PC-9 (cell line): ENCODE measurements at places on chromosomes 5 and 9.
A peak's percentile ranks its signal among the peaks of the same experiment; 100 is the strongest.

- no peaks in the 10 kb centered on the region for H3K27me3 ChIP-seq
- DNase-seq = peak; percentile 68
- no peak overlapping the region for H3K4me3 ChIP-seq
- peak overlapping the region; percentile 21 for H3K27ac ChIP-seq
Observed at GRCh38 chr5:37533851-37534250, 154.7 kb downstream of the WDR70 start.

- no peaks in the 10 kb centered on the region for H3K4me1 ChIP-seq
- H3K27me3 ChIP-seq = no peaks in the 10 kb centered on the region
- H3K4me3 ChIP-seq = no peak overlapping the region
- H3K36me3 ChIP-seq = peaks cover 24% of the 10 kb centered on the region; the same call in 1 of the 2 replicates
- H3K27ac ChIP-seq = no peak overlapping the region
Observed at GRCh38 chr5:160047423-160047822, 38.5 kb downstream of the TTC1 start.

GRCh38 chr5:37316027-37316426 lies 54.9 kb downstream of the NUP155 start:
- H3K4me1 ChIP-seq = no peaks in the 10 kb centered on the region
- H3K36me3 ChIP-seq = peaks cover 51% of the 10 kb centered on the region
- no peak for DNase-seq
- H3K27ac ChIP-seq = no peak overlapping the region
- no peak overlapping the region for H3K4me3 ChIP-seq
- H3K27me3 ChIP-seq = no peaks in the 10 kb centered on the region

DNA sequence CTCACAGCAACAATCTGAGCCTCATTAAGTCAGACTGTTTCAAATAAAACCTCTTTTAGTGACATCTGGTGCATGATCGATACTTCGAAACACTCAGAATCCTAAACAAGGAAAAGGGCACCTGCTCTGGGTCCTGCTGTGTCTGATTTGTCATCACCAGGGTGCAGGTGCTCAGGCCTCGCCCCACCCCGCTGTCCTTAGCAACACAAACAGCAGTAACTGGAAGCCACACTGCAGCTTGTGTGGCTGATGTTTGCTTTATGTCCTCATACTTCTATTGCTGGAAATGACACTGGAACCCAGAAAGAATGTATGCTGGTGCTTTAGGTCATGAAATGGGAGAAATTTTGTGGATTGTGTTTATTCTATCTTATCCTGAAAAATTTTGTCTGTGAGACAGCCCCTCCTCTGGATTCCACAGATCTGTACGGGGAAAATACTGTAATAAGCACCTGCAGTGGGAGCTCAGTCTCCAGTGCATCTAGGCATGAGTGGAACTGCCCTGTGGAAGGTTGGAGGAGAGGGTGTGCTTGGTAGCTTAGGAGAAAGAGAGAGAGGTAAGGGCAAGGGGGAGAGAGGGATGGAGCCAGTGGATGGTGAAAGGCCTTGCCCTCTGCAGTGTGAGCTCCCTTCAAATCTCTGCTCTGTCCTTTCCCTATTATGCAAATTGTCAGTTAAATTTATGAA lies 284.2 kb downstream of the SMARCA2 start:
- H3K36me3 ChIP-seq = no peaks in the 10 kb centered on the region
- no peak overlapping the region for H3K27ac ChIP-seq
- 0 out of 2 replicates have a peak, but pooled peaks cover 4% of the 10 kb centered on the region for H3K4me1 ChIP-seq

DNA sequence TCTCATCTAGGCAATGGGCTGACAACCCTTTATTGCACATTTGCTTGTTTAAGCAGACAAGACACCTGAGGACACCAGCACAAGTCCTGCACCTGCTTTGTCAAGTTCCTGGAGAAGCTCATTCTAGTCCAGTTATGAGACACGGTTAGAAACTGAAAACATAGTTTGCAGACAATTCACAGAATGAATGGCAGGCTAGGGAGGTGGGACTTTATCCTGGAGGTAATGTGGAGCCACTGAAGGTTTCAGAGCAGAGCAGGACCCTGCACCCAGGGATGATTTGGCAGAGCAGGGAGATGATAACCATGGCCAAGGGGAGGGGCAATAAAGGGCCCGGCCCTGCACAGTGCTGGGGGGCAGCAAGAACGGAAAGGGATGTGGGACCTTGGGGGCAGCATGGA lies 50.7 kb upstream of the SLC25A51 start:
- H3K4me3 ChIP-seq = no peak overlapping the region
- no peak for DNase-seq
- H3K27ac ChIP-seq = peak overlapping the region; percentile 76
- H3K27me3 ChIP-seq = no peaks in the 10 kb centered on the region
- H3K4me1 ChIP-seq = peaks cover 29% of the 10 kb centered on the region
- H3K36me3 ChIP-seq = peaks cover 8% of the 10 kb centered on the region; the same call in 1 of the 2 replicates

DNA sequence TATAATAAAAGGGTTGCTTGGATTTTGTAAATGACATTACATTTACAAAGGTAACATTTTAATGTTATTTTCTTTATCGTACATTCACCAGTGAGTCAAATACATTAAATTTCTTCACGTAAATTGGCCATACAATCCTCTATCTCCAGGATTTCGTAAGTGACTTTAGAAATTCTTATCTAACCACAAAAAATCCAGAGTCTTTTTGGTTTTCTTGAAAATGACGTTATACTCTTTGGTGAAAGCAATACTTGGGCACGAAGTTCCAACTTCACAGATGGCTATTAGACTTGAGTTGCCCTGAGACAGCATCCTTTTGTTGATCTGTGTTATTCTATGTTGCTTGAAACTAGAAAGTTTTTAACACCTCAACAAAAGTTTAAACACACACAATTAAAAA lies 87.4 kb upstream of the CDH10 start:
- H3K4me3 ChIP-seq = no peak overlapping the region
- no peaks in the 10 kb centered on the region for H3K4me1 ChIP-seq
- no peak for DNase-seq

DNA sequence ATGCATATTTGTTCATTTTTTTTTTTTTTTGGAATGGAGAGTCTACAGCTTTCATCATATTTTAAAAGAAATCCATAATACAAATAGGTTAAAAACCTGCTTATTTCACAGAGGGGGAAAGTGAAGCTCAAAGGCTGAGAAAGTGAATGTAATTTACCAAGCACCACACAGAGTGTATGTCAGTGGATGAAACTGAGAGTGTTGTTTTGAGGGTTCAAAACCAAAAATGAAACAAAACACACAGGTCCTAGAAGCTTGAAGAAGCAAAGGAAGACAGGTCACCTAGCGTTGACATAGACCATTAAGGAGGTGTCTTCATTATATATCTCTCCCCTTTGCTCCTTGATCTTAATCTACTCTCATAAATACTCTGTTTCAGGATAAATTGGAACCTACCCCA lies 7.5 kb downstream of the NMUR2 start:
- H3K27me3 ChIP-seq = no peaks in the 10 kb centered on the region
- no peak overlapping the region for H3K27ac ChIP-seq
- DNase-seq = no peak
- H3K4me1 ChIP-seq = no peaks in the 10 kb centered on the region
- no peak overlapping the region for H3K4me3 ChIP-seq

DNA sequence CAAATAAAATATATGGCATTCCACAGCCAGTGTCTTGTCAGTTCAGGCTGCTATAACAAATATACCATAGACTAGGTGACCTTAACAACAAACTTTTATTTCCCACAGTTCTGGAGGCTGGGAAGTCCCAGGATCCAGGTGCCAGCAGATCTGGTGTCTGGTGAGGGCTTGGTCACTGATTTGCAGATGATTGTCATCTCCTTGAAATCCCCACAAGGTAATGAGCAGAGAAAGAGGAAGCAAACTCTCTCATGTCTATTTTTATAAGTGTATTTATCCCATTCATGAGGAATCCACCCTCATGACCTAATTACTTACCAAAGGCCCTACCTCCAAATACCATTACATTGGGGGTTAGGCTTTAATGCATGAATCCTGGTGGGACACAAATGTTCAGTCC lies 663.2 kb downstream of the TLR4 start:
- no peaks in the 10 kb centered on the region for H3K36me3 ChIP-seq
- DNase-seq = no peak
- no peak overlapping the region for H3K27ac ChIP-seq
- H3K27me3 ChIP-seq = no peaks in the 10 kb centered on the region
- no peaks in the 10 kb centered on the region for H3K4me1 ChIP-seq

- peaks cover 33% of the 10 kb centered on the region for H3K36me3 ChIP-seq
- no peak for DNase-seq
- no peaks in the 10 kb centered on the region for H3K4me1 ChIP-seq
- no peaks in the 10 kb centered on the region for H3K27me3 ChIP-seq
- no peak overlapping the region for H3K4me3 ChIP-seq
Observed at GRCh38 chr9:95074632-95075031, 242.9 kb downstream of the FANCC start.

- DNase-seq = no peak
- H3K36me3 ChIP-seq = no peaks in the 10 kb centered on the region
- H3K27ac ChIP-seq = no peak overlapping the region
- H3K4me3 ChIP-seq = no peak overlapping the region
- no peaks in the 10 kb centered on the region for H3K27me3 ChIP-seq
Observed at GRCh38 chr5:102664616-102665335, 90.3 kb upstream of the PAM start.

DNA sequence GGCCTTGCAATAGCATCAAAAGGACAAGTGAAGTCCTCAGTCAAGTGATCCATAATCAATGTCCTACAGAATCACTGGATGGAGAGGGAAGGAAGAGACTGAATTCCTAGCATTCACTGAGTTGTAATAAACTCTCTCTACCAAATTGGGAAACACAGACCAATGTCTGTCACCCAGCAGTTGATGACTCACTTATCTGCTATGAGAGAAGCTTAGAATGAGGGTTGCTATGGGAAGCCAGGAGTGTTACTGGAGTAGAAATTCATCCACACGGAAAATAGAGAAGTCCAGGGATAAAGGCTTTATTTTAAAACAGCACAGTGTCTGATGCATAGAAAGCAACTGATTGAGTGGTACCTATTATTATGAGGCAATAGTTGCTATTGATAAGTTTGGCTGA lies 407.4 kb downstream of the BRINP1 start:
- H3K4me3 ChIP-seq = no peak overlapping the region
- no peaks in the 10 kb centered on the region for H3K27me3 ChIP-seq
- DNase-seq = peak; percentile 55
- no peaks in the 10 kb centered on the region for H3K4me1 ChIP-seq

DNA sequence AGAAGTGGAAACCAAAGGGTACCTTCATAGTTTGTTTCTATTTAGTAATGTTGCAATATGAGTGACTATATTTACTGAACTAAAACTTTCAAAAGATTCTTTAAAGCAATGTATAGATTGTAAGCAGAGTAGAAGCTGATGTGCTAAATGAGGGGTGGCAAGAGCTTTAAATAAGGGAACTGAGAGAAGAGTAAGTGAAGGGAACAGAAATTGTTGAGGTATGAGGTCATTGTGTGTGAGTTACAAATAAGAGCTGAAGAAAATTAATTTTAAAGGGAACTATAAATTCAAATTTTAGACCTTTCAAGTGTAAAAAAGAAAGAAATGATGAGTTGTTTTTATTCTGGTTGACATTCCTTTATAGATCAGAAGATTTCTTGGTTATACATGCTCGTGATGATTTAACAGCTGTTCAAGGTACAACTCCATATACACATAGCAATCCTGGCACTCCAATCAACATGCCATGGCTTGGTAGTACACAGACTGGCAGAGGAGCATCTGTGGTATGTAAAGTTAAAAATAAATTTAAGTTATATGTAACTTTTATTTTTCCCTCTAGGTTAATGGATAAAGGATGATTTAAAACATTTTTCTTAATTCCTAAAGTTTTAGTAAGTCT lies 135.1 kb upstream of the TNFAIP8 start:
- H3K27me3 ChIP-seq = no peaks in the 10 kb centered on the region
- H3K4me1 ChIP-seq = peaks cover 8% of the 10 kb centered on the region
- DNase-seq = no peak

GRCh38 chr5:54785729-54786591 lies 199.4 kb downstream of the ESM1 start:
- no peaks in the 10 kb centered on the region for H3K27me3 ChIP-seq
- no peak overlapping the region for H3K4me3 ChIP-seq
- H3K36me3 ChIP-seq = no peaks in the 10 kb centered on the region
- no peak for DNase-seq

GRCh38 chr9:89484475-89485404 lies 13.2 kb downstream of the SEMA4D start:
- H3K27ac ChIP-seq = no peak overlapping the region
- DNase-seq = no peak

DNA sequence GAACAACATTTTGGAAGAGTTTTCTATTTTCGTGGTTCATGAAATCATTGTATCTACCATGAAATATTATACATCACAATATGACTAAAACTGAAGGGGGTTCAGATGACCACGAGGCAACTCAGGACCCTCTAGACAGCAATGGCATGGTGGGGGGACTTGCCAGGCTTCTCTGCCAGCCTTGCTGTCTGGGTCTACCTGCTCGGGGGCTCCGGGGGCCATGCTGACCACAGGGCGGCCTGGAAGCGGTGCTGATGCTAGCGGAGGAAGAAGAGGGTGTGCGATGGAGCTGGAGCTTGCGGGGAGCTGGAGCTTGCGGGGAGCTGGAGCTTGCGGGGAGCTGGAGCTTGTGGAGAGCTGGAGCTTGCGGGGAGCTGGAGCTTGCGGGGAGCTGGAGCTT lies 89.2 kb upstream of the IRX4 start:
- no peaks in the 10 kb centered on the region for H3K36me3 ChIP-seq
- no peak for DNase-seq
- no peak overlapping the region for H3K4me3 ChIP-seq
- H3K27me3 ChIP-seq = peaks cover 68% of the 10 kb centered on the region

DNA sequence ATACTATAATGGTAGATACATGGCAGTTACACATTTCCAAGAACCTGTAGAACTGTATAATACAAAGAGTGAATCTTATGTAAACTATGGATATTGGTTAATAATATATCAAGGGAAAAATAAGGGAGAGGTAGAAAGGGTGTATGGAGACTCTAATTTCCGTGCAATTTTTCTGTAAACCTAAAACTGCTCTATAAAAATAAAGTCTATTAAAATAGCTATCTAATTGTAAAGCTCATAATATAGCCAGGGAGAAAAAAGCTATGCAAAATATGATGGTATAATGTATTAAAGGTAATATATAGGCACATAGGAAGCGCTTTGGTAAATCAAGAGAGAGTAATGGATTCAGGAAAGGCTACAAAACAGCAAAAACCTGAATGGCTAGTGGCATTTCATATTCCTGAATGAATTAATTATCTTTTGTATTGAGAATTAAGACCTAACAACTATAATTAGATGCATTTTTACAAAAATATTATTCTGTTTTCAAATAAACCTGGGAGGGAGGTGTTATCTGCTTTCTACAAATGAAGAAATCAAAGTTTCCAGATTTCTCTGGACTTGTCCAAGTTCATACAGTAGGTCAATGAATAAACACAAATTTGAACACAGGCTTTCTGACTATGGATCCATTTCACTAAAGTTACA lies 22.8 kb downstream of the ANXA1 start:
- H3K27ac ChIP-seq = no peak overlapping the region
- DNase-seq = no peak
- H3K4me3 ChIP-seq = no peak overlapping the region
- H3K4me1 ChIP-seq = peaks cover 28% of the 10 kb centered on the region
- H3K27me3 ChIP-seq = no peaks in the 10 kb centered on the region
